Spinal cord (tissue), 10 donors: ENCODE measurements at places on chromosomes 6 and 20.

DNA sequence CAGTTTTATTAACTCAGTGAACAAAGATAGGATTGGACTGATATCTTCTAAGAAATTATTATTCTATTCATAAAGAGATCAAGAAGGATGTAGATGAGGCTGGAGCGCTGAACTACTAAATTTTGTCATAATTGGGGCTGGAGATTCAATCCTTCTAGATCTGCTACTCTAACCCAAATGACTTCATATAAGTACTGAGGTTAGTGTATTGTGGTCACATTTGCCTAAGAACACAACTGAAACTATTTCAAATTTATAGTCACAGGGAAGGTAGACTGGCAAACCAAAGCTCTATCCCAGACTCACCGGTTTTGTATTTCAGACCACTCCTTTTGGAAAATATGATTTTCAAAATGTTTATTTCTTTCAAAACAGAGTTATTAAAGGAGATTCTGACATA, 96.7 kb downstream of the BMP5 start:
- DNase-seq, result no peak

GRCh38 chr6:1016329-1017302, 295.3 kb upstream of the FOXQ1 start:
- no peak for DNase-seq

DNA sequence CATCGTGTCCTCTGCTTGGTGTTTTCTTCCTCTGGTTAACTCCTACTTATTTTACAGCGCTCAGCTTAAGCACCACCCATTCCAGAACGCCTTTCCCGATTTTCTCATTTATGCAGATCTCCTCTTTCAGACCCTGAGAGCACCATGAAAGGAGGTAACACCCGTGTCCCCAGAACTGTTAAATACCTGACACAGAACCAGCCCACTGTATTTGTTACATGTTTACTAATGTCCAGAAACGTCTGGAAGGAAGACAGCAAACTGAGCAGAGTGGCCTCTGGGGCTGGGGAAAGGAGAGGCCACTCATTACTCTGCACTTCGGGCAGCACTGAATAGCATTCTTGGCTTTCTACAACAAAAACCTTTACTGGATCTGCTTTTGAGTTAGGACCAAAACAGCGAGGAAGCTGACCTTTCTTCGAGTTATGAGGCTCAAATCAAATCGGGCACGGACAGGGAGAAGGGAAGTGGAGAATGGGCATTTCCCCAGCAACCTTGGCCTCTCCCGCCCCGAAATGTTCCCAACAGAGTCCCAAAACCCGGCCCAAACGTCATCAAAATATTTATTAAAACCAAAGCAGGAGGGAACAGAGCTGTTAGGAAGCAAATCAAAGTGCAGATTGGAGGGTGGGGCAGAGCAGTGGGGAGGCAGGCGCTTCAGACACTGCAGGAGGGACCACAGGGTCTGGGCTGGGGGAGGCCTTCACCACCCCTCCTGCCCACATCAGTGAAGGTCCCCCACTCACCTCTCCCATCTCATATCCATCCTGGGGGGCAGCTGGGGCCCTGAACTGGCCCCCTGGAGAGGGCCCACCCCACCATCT, 1.1 kb upstream of the NECAB3 start:
- no peak for DNase-seq

- DNase-seq, result no peak
These were observed 586 bp upstream of the HMGA1 start for GRCh38 chr6:34236131-34236442.

GRCh38 chr6:109261811-109262210, 120.5 kb downstream of the CD164 start:
- DNase-seq, result no peak

- DNase-seq, result no peak
These were observed 51.5 kb downstream of the CTCFL start for GRCh38 chr20:57473246-57474048.

DNA sequence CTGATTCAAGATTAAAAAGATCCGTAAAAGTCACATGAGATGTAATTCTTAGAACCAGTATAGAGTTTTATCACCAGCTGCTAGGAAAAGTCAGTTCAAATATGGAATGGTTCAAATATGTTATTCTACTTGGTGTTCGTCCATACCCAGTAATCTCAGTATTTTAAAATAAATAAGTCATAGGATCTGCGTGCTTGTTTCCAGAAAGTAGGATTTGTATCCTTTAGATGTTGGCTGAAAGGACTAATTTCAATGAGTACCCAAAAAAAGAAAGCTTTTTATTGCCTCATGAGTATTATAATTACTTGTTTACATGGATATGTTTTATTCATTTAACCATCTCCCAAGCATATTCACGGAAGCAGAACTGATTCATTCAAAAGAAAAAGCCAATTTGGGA, 12.2 kb downstream of the TPD52L1 start:
- DNase-seq, result no peak

GRCh38 chr20:62900692-62901584, 25.4 kb downstream of the DIDO1 start:
- DNase-seq, result peak; percentile 71

- DNase-seq, result no peak
These were observed 155.6 kb downstream of the DTNBP1 start for GRCh38 chr6:15507221-15507620.

GRCh38 chr6:98486057-98486456, 348.3 kb upstream of the POU3F2 start:
- DNase-seq, result no peak

DNA sequence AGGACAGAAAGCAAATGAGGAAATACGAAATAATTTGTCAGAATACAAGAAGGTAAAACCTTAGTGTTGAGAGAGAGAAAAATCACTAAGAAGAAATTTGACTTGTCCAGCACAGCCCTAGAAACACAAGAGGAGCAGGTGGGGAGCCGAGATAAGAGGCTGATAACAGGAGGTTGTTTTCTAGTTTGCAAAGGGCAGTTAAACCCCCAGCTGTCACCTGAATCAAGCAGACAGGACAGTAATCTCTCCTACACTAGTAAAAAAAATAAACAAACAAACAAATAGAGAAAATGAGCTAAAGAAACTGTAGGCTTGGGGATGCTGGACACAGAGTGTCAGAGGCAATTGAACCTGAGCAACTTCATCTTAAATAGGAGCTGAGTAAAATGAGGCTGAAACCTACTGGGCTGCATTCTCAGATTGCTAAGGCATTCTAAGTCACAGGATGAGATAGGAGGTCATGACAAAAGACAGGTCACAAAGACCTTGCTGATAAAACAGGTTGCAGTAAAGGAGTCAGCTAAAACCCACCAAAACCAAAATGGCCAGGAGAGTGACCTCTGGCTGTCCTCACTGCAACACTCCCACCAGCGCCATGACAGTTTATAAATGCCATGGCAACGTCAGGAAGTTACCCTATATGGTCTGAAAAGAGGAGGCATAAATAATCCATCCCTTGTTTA, 40.4 kb downstream of the FAM184A start:
- DNase-seq, result no peak

GRCh38 chr6:34147906-34148630, 2.2 kb upstream of the GRM4 start:
- DNase-seq, result no peak

- peak; percentile 15 for DNase-seq
These were observed 207.8 kb downstream of the BMP2 start for GRCh38 chr20:6975311-6975710.

GRCh38 chr6:34511915-34512737, 44.0 kb downstream of the SPDEF start:
- no peak for DNase-seq

DNA sequence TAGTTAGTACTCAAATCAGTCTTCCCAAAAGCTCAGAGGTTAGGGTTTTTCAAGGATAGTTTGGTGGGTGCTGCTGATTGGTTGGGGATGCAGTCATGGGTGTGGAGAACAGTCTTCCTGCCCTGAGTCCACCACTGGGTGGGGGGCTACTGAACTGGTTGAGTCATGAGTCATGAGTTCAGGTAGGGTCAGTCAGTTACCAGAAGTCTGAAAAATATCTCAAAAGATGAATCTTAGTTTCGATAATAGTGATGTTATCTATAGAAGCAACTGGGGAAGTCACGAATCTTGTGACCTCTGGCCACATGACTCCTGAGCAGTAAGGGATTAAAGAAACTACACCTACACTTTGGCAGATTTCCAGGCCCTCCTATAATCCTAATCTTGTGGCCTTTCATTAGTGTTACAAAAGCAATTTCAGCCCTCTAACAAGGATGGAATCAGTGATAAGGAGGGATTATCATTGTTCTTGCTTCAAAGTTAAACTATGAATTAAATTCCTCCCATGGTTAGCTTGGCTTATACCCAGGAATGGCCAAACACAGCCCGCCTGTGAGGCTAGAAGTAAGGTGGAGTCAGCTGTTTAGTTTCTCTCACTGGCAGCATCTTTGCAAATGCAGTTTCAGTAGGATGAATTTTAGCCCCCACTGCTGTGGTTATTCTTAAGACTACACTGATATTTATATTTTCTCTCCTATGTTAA, 33.3 kb upstream of the NKAIN2 start:
- no peak for DNase-seq

DNA sequence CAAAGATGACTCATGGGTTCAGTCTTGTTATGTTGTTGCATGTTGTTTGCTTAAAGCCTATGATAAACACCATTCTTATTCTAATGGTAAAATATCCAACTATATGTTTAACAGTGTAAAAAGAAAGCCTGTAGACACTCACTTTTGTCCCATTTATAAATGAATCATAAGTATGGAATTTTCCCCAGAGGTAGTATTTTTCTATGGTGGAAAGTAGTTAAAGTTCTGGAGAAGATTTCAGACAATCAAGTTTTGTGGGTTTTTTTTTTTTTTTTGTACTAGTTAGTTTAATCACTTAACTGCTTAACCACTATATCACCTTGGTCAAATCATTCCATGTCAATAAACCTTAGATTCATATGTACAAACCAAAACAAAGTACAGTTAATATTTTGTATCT, 35.8 kb downstream of the PTCHD4 start:
- DNase-seq, result no peak

- no peak for DNase-seq
These were observed 13.4 kb downstream of the GNL1 start for GRCh38 chr6:30542915-30543314.

DNA sequence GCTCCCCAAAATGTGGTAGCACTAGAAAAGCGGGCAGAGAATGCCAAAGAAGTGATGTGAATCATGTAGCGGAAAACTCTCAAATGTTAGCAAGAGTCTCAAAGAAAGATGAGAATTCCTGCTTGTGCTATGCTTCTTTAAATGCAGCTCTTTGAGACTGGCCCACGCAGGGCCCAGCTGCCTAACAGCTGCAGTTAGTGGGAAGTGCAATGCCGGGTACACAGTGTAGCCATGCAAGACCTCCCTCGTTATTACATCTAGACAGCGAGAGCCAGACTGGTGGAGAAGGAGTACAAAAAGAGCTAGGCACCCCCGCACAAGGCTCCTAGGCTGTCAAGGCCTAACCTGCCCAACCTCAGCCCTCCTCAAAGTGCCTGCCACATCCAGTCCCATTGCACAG, 201.7 kb upstream of the PRDM1 start:
- no peak for DNase-seq

DNA sequence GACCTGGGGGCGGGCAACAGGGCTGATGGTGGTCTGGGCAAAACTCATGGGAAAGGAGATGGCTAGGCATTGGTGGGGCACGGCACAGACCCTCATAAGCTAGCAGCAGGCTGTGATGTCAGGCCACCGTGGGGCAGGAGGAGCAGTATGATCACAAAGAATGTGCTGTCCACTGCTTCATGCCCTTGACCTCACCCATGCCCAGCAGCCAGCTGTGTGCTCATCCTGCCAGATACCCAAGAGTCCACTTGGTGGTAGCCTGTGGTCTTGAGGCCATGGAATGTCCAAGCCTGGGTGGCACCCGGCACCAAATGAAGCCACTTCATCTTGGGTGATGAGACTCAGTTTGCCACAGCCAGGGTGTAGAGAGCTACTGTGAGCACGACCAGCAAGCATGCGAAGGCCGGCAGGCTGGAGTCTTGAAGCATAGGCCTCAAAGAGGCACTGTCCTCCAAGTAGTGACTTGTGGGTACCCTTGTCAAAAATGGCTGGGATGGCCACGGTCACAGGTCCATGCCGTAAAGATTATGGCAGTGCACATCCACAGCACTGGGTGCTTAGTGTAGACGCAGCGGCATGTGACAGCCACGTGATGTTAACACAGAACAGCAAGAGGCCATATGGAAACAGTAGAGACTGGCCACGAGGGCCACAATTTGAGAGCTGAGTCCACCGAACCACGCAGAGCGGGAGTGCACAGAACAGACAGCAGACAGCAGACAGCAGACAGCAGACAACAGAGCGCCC, 19.0 kb downstream of the PLAGL2 start:
- DNase-seq, result no peak

GRCh38 chr6:117595099-117595923, 7.0 kb downstream of the GOPC start:
- no peak for DNase-seq
